Heart left ventricle (tissue), 16 donors: ENCODE measurements at places on chromosomes 3 and 15.

- no peak for DNase-seq
Observed at GRCh38 chr3:114221881-114222264, 15.5 kb downstream of the ZNF80 start.

GRCh38 chr3:72185549-72186399 lies 400.8 kb upstream of the PROK2 start:
- no peak for DNase-seq

DNA sequence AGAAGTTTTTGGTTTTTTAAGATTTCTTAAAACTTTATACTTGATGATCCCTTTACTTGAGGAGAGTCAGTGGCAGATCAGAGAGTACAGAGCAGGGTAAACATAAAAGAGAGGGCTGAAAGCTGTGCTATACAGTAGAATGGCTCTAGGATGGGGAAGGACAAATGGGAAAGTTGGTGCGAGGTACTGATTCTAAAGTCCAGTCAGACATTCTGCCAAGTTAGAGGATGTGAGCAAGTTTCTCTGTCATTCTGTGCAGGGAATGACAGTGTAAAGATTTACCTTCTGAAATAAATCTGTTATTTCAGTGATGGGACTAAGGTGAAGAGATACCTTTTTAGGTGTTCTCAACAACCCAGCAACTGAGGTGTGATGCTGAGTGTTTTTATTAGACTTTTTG lies 100.1 kb upstream of the GBE1 start:
- DNase-seq = no peak

DNA sequence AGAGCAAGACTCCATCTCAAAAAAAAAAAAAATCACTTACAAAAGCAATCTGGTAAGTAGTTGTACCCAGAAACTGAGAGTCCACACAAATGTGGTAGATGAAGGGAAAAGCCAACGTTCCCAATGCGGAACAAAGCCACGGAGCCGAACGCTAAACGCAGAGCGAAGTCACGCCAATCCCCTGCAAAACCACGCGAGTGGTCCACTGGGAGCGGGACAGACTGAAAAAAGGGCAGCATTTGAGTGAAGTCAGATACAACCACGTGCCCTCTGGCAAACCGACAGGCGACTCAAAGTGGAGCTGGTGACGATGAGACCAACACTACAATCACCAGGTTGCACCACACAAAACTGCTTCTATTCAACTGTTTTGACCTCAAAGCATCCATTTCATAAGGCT lies 246.1 kb upstream of the LYSMD4 start:
- no peak for DNase-seq

DNA sequence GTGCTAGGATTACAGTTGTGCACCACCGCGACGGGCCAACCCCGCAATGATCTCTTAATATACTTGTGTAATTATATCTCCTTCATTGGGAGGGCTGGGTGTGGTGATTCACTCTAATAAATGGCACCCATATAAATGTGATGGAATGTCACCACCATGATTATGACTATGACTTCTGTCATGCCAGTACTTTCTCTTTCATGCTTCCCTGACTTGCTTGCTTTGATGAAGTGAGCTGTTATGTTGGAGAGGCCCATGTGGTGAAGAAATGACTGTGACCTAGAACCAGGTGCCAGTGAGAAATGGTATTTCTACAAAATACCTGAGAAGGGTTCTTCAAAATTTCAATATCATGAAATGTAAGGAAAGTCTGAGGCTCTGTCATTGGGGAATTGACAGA lies 24.4 kb upstream of the TP63 start:
- no peak for DNase-seq

- DNase-seq = no peak
Observed at GRCh38 chr3:69929019-69929418, 70.5 kb upstream of the SAMMSON start.

DNA sequence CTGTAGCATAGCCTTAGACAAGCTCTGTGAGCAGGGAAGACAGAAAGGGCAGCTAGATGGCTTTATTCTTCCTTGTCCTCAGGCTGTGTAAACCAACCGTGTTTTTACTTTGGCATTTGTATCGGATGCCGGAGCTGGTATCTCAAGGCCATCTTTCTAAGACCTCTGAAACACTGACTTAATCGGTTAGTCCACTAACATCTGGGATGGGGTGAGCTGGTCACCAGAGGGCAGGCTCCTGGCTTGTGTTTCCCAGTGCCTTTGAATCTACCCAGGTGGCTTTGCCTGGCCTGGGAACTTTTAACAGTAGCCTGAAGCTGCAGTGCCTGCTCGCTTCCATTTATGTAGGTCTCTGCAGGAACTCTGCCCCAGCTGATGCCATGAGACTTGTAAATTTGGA lies 252.7 kb downstream of the NR1D2 start:
- no peak for DNase-seq

- DNase-seq = no peak
Observed at GRCh38 chr3:149476225-149476624, 1.7 kb downstream of the TM4SF4 start.

GRCh38 chr3:72678380-72678779 lies 169.9 kb downstream of the SHQ1 start:
- DNase-seq = no peak
